ENCODE measurements at places on chromosomes 11 and 22. TPM values are rescaled to one million over a fixed set of nuclear protein-coding genes. Genes with fewer than 3 reads are reported as not detected.

GRCh38 chr11:58152781-58153180 is 27.5 kb upstream of the OR9I1 start:
- H3K36me3 ChIP-seq, result no peaks in the 10 kb centered on the region
- no peaks in the 10 kb centered on the region for H3K27me3 ChIP-seq
- H3K27ac ChIP-seq, result no peak overlapping the region
- no peaks in the 10 kb centered on the region for H3K4me1 ChIP-seq
- DNase-seq, result no peak

DNA sequence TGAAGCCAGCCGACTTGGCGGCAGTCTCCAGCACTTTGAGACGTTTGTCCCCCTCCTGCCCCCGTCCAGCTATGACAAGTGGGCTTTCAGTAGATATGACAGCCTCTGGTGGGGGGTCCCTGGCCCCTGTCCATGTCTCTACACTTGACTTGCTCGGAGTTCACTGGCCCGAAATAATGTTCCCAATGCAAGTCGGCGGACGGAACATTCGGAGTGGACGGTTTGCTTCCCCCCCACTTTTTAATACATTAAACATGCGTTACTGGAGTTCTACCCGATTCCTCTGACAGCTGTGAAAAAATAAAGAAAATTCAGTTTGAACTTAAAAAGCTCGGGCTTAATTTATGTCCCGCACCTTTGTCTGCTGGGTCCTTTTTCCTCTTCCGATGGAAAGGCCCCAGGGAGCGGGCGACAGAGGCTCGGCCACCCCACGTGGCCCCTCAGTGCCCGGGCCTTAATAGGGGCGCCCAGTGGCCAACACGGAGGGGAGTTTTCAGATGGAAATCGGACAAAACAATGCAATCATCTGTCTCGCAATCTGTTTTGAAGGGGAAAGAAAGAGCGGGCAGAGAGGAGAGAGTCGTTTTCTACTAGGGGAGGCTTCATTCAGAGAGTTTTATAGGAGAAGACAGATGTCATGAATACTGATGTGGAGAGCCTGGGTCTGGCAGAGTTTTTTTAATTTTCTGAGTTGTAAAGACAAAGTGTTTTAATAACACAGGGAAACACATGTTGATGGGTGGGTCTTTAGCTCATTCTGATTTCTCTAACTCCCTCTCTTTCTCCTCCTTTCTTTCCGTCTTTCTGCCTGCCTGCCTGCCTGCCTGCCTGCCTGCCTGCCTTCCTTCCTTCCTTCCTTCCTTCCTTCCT is 50.2 kb downstream of the SMIM38 start:
- H3K4me1 ChIP-seq, result peaks cover 9% of the 10 kb centered on the region
- H3K36me3 ChIP-seq, result no peaks in the 10 kb centered on the region
- no peak overlapping the region for H3K4me3 ChIP-seq
- H3K27me3 ChIP-seq, result no peaks in the 10 kb centered on the region

- H3K27ac ChIP-seq, result no peak overlapping the region
- no peaks in the 10 kb centered on the region for H3K4me1 ChIP-seq
- DNase-seq, result peak; percentile 7
- H3K27me3 ChIP-seq, result no peaks in the 10 kb centered on the region
These were observed 16.5 kb downstream of the DDX17 start for GRCh38 chr22:38489561-38490145.

- DNase-seq, result no peak
- no peak overlapping the region for H3K4me3 ChIP-seq
- peaks cover 89% of the 10 kb centered on the region for H3K4me1 ChIP-seq
- no peaks in the 10 kb centered on the region for H3K27me3 ChIP-seq
These were observed 99.4 kb downstream of the ETS1 start for GRCh38 chr11:128487978-128488377.

GRCh38 chr11:66768818-66769217 is 39.8 kb upstream of the SPTBN2 start:
- no peaks in the 10 kb centered on the region for H3K36me3 ChIP-seq
- H3K27me3 ChIP-seq, result no peaks in the 10 kb centered on the region
- DNase-seq, result no peak
- H3K27ac ChIP-seq, result no peak overlapping the region
- H3K4me3 ChIP-seq, result no peak overlapping the region

DNA sequence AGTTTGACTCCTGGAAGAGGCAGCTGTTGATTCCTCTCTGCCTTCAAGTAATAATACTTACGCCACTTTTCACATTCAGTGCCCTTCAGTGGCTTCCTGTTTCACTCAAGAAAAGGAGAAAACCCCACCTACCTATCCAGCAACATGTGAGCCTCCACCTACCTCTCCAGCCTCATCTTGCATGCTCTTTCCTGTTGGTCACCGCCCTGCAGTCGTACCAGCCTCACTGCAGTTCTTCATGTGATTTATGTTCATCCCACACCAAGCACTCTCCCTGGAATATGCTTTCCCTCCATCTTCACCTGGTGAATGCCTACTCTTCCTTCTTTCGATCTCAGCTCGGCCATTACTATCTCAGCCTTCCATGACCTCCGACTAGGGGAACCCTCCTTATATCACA is 21.8 kb upstream of the YWHAH start:
- no peak overlapping the region for H3K27ac ChIP-seq
- no peaks in the 10 kb centered on the region for H3K27me3 ChIP-seq
- no peaks in the 10 kb centered on the region for H3K36me3 ChIP-seq
- no peak overlapping the region for H3K4me3 ChIP-seq
- no peak for DNase-seq

DNA sequence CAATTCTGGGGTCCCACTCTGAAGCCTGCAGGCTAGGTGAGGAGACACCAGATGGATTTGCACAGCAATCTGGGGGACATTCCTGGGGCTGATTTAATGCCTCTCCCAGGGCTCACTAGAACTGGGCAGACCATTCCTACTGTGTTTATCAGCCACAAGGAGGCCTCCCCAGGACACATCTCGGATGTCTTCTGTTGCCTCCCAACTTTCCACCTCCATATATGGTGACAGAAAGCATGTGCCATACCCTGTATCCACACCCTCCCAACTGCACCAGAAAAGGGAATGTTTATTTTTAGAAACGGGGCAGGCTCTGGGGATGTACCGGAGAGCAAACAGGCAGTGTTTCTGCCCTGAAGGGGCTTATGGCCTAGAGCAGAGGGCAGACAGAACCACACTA is 181.8 kb downstream of the CSNK2A3 start:
- H3K4me3 ChIP-seq, result no peak overlapping the region
- no peak for DNase-seq
- H3K4me1 ChIP-seq, result no peaks in the 10 kb centered on the region
- no peaks in the 10 kb centered on the region for H3K36me3 ChIP-seq
- H3K27ac ChIP-seq, result no peak overlapping the region

DNA sequence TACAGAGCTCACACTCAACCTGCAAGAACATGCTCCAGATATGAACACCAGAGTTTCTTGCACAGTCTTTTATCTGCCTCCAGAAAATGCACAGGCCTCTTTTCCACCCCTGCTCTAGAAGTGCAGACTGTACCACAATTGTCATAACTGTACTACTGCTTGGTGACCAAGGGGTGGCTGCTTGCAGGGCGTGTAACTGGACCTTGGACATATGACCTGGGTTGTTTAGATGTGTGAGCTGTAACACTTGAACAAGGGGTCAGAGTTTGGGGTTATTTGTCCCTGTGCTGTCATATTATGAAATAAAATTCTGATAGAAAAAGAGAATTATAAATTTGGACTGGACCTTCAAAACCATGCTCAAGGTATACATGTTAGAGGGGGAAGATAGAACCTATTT is 1185.5 kb downstream of the FAM181B start:
- no peaks in the 10 kb centered on the region for H3K27me3 ChIP-seq
- no peak for DNase-seq
- H3K27ac ChIP-seq, result no peak overlapping the region

DNA sequence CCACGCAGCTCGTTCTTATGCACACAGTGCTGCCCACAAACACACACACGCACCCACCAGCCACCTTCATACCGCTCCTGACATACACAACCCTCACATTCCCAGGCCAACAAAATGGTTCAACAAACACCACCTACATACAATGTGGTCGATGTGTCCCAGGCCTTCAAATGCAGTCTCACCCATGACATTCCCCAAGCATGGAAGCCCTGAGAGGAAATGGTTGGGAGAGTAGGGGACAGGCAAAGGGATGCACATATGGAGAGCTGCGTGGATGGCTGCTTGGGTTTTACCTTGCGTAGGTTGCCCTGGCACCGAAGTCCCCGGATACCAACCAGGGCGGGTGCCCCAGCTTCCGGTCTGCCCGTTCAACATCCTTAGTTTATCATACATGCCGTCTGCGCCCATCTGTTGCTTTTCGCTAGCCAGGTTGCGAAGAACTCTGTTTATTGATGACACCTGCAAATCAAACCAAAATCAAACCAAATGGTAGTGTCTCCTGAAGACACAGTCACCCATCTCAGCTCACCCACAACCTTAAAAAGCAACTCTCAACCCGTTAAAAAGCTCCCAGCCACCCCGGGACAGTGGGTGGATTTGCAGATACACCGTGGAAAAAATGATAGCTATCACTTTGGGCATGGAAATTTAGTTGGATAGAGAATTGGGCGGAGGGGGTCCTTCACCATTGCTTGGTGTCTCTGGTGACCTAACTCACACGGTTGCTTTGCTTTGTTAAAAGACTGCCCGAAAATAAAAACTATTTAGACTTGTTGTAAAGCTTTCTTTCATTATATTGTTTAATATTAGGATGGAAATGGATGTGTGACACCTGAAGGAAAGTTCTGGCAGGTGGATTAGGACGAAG is 10.5 kb downstream of the PAX6 start:
- no peak for DNase-seq
- H3K27ac ChIP-seq, result no peak overlapping the region
- no peaks in the 10 kb centered on the region for H3K36me3 ChIP-seq
- peaks cover 98% of the 10 kb centered on the region for H3K27me3 ChIP-seq
- H3K4me1 ChIP-seq, result peaks cover 54% of the 10 kb centered on the region
- H3K4me3 ChIP-seq, result no peak overlapping the region

- H3K36me3 ChIP-seq, result no peaks in the 10 kb centered on the region
- H3K27me3 ChIP-seq, result peaks cover 27% of the 10 kb centered on the region
- H3K4me1 ChIP-seq, result peaks cover 9% of the 10 kb centered on the region
- no peak overlapping the region for H3K4me3 ChIP-seq
These were observed 4.7 kb downstream of the ZBTB16 start for GRCh38 chr11:114064216-114064615.

DNHD1 gene
- total RNA-seq, result 19.0 TPM

LARGE2 gene
- total RNA-seq, result 8.4 TPM

Measured in spleen (tissue), 13 donors.